ENCODE measurements at places on chromosomes 2 and 18.

DNA sequence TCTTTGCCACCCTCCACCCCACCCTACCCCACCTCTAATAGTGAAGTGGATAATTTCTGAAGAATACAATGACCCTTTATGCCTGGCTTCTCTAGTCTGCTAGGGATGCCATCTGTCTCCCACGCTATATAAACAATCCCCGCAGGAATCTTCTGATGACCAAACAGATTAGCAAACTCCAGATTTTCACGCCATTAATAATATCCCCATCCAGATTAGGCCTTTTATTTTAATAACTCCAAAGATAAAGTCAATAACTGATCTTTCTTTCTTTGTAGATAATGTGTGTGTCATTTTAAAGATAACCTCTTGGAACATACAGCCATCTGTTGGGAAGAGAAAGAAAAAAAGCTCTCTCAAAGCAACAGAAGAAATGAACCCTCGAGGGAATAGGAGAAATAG, 47.9 kb upstream of the CCDC150 start:
- DNase-seq = no peak

DNA sequence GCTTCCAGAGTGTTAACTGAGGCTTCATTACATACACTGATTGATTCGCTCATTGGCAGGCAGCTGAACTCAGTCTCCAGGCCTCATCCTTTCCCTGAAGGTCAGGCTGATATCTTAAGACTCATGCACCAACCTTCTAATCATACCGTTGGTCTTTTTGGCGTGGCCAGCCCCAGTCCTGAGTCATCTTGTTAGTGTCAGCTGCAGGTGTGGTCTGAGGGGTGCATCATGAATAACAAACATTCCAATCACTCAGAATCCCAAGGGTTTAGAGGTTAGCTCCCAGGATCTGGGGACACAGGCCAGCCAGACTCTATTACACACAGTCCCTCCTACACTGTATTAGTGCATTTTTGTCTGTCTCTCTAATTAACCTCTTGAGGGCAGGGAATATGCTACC, 271.5 kb downstream of the HRH4 start:
- DNase-seq = no peak

DNA sequence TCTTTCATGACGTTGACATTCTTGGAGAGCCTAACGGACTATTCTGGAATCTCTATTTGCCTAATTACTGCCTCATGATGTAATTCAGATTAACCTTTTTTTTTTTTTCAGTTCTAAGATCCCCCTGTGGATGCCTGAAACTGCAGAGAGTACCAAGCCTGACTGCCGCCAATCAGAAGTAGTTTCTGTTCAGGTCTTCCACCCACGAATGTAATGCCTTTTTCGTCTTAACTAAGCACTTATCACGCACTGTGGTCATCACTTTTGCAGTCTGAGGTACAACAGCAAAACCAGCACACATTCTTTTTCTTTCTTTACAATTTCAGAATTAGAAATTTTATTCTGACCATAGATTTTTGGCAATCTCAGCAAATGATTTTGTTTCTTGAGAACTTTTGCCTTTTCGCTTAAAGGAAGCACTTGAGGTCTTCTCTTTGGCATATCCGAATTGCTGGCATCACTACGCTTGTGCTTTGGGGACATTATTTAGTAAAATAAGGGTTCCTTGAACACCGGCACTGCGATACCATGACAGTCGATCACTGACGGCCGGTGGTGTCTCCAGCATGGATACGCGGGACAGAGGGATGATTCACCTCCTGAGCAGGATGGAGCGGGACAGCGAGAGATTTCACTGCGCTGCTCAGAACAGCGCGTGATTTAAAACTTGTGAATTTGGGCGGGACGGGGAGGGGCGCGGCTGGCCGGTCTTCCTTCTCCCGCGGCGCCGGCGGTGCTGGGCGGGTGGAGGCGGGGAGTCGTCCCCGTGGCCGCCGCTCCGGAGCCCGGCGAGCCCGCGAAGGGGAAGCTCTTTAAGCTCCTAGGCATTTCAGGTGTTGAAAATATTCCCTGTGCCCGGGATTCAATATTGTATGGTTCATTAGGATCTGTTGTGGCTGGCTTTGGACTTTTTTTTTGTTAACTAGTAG, 32.0 kb upstream of the GPR55 start:
- DNase-seq = peak; percentile 68

GRCh38 chr2:218892693-218893348, 12.2 kb downstream of the WNT10A start:
- peak; percentile 14 for DNase-seq

- no peak for DNase-seq
Observed at GRCh38 chr2:61262699-61263098, 100.7 kb downstream of the C2orf74 start.

DNA sequence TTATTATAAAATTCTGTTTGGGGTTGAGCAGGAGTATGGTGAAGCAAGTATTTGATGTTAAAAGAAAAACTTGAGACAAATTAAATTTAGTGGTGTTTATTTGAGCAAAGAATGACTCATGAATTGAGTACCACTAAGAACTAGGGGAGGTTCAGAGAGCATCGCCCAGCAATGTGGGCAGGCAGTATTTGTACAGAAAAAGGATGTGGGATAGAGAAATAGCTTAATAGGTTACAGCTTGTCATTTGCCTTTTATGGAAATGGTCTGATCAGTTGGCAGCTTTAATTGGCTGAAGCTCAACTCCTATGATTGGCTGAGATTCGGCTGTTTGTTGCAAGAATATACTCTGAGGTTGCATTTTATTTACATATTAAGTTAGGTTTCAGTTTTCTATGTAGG, 68.2 kb downstream of the LRATD1 start:
- no peak for DNase-seq

- DNase-seq = no peak
Observed at GRCh38 chr2:81206216-81206615, 901.7 kb upstream of the LRRTM1 start.

DNA sequence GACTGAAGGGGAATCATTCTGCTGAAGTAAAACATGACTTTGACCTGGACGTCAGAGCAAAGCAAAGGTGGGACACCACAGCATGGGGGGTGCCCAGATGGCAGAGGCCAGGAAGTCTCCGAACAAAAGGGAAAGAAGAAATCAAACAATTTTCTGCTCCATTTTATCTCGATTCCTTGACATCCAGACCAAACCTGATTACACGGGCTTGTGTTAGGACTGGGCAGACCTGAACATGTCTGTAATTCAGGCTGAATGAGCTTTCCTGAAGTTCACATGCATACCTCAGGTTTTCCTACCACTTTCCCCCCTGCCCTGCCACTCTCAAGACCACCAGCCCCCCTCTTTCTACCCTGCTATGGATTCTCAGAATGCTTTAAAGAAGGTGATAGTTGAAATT, 44.8 kb upstream of the MEIS1 start:
- no peak for DNase-seq

- no peak for DNase-seq
Observed at GRCh38 chr18:36771245-36771644, 57.6 kb downstream of the TPGS2 start.

DNA sequence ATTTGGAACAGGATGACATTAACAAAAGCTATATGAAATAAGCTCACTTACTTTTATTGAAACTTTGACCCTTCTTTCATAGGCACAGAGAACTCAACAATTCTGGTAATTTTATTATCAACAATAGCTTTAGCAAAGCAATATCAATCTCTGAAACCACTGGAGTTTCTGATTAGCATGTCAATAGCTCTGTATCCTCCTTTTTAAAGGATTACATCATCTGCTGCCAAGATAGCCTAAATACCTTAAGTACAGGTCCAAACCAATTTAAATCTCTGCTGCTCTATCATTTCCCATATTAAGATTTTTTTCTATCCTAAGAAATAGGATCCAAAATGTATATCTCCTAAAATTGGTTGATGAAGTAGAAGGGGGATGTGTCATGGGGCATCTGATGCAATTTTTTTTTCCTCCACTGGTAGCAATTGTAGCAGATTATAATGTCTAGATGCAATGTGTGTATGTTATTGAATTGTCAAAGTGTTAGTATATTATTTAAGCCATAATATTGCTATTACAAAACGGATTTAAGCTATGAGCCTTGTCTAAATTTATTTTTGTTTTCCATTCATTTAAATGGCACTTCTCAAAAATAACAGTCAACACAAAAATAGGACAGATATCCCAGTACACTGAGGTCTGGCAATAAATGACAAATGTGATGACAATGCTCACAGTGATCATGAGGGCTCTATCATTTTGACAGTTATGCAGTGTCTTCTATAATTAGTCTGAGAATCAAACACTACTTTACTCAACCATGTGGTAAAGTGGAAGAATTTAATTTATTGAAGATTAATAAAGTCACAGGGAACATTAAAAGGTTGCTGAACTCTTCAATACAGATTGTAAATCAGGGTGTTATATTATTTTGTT, 328.4 kb downstream of the CDH7 start:
- no peak for DNase-seq

DNA sequence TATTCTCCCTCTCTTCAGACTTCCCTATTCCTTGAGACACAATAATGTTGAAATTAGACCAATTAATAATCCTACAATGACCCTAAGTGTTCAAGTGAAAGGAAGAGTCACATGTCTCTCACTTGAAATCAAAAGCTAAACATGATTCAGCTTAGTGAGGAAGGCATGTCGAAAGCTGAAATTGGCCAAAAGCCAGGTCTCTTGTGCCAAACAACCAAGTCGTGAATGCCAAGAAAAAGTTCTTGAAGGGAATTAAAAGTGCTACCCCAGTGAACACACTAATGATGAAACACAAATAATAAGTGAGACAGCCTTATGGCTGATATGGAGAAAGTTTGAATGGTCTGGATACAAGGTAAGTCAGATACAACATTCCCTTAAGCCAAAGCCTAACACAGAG, 115.4 kb downstream of the PXDN start:
- DNase-seq = peak; percentile 81

DNA sequence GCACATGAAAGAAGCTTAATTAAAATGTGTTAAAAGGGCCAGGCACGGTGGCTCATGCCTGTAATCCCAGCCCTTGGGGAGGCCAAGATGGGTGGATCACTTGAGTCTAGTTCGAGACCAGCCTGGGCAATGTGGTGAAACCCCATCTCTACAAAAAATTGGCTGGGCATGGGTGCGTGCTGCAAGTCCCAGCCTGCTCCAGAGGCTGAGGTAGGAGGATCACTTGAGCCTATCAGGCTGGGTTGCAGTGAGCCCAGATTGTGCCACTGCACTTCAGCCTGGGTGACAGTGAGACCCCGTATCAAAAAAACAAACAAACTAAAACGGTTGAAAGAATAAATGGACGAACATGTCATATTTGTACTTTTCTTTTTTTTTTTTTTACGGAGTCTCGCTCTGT, 26.0 kb downstream of the REL start:
- DNase-seq = no peak

DNA sequence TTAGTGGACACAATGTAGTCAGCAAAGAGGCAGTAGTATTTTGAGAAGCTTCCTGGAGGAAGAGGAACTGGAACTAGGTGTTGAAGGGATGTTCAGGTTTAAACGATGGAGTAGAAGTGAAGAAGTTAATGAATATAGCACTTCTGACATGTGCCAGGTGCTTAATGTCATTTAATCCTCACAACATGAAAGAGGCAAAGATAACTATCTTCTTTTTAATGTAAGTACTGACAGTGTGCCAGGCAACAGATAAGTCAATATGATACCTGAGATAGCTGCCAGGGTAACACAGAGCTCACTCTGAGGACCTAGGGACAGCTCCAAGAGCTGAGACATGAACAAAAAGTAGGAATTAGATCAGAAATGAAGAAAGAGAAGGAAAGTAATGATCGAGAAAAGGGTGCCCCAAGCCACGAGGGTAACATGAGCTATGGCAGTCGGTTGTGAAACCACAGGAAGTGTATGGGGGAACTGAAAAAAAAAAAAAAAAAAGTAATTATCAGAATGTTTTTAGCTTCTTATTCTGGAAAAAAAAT, 140.7 kb downstream of the RNF144A start:
- no peak for DNase-seq

GRCh38 chr2:222241128-222241870, 57.5 kb downstream of the PAX3 start:
- no peak for DNase-seq

- peak; percentile 71 for DNase-seq
Observed at GRCh38 chr2:160657196-160657595, 163.6 kb upstream of the RBMS1 start.

DNA sequence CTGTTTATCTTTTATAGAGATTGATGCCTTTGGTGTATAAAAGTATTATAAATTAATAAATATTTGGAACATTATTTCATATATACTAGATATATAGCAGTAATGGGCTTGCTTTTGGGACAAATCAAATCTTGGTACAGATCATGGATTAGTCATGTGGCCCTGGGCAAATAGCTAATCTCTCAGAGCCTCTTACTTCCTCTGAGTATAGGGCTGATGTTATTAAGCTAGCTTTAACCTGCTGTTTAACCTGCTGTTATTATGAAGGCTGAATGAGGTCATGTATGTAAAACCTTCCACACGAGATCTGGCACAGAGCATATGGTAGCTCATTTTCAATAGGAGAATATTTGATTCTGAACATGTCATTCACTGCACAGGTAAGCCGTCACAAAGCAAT, 5.7 kb downstream of the ITGB6 start:
- no peak for DNase-seq

DNA sequence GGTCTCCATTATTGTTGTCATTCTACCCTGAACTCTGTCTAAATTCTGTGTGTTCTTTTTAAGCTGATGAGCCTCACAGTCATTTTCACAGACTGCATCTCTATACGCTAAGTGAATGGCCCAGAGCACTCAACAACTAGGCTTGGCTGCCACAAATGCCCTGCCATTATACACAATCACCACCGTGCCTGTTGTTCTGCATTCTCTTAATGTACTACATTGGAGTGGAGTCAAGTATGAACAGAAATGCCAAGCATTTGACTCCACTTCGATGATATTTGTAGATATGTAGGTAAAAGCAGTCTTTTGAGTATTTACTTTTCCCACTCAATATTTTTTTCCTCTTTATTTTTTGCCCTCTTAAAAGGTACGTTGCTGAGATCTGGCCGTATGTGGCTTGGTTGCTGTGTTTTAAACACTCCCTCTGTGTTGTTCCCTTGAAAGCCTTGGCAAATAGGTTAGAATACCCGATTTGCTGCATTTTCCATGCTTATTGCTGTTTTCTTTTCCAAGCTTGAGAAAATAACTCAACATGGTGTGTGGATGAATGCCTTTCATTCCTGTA, 36.2 kb upstream of the TMEFF2 start:
- DNase-seq = no peak

DNA sequence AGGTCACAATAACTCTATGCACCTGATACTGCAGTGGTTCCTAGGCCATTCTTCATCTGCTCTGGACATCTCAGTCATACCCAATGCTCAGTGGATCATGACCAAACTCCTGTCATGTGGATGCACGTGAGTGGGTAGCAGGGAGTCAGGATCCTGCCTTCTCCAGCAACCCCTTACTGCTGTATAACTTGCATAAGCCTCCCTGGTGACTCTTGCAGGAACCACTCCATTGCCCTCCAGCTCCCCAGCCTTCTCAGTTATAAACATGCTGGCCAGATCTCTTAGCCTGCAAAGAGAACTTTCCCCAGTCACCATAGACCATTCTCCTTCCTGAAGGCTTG, 98.6 kb upstream of the ZNF397 start:
- DNase-seq = no peak

DNA sequence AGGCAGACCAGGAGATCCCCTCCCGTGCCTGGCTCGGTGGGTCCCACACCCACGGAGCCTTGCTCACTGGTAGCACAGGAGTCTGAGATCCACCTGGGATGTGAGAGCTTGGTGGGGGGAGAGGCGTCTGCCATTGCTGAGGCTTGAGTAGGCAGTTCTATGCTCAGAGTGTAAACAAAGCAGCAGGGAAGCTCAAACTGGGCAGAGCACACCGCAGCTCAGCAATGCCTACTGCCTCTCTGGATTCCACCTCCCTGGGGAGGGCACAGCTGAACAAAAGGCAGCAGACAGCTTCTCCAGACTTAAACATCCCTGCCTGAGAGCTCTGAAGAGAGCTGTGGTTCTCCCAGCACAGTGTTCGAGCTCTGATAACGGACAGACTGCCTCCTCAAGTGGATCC, 85.1 kb downstream of the UGP2 start:
- DNase-seq = no peak

Measured in foreskin melanocyte (primary cell).